IPS-NIHi11 (cell line): ENCODE measurements at places on chromosomes 3 and 15.

DNA sequence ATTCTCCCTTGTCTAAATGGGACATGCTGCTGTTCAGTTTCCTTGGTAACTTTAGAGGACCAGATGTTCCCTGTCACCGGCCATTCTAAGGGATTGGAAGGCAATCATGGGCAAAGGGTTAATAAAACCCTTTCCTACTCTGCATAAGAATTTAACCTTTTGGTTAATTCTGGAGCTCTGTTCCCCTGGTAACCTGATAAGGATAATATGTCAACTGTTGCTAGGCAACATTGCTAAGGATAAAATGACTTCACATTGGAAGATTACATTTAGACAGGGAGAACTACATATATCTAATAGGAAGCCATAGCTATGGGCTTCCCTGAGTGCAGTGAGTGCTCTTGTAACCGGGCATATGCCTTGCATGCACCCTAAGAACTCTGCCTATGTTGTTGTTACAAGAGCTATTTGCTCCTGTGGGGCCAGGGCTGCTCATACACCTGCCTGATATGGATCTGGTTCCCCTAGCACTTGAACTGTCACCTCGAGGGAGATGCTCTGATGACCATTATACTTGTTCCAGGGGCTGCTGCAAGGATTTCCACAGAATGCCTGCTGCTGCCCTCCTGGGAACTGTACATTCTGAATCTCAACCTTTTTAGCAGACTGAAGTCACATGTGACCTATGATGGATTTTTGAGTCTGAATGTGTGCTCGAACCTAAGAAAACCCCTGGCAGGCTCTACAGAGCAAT, 326.3 kb upstream of the PDZRN3 start:
- DNase-seq = no peak

GRCh38 chr15:60682115-60682514, 203.2 kb upstream of the ICE2 start:
- no peak for DNase-seq

- DNase-seq = no peak
Measured at GRCh38 chr3:70631716-70632307, 319.4 kb upstream of the MDFIC2 start.

DNA sequence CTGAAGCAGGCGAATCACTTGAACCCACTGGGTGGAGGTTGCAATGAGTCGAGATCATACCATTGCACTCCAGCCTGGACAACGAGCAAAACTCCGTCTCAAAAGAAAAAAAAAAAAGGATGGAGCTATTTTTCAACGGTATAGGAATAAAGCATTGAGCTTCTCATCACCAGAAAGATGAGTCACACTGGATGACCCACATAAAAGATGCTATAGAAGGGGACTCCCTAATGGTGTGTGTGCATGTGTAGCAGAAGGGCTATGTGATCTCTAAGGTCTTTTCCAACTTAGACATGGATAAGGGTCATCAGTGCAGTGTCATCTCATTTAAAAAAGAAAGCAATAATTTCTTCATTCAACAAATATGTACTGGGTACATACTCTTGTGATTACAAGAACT, 476.0 kb downstream of the MFSD1 start:
- DNase-seq = no peak

DNA sequence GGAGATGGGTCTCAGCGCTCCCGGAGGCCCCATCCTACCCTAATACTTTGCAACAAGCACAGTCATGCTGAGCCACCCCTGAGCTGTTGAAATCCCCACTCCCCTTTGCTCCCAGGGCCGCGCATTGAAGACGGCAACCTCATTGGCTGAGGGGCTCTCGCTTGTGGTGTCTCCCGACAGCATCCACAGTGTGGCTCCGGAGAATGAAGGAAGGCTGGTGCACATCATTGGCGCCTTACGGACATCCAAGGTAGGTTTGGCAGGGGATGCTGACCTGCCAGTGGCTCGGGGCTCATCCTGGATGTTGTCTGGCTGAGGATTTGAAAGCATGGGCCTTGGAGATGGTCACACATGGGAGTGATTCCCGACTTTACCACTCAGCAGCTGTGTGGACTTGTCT, 5.9 kb downstream of the TMEM43 start:
- no peak for DNase-seq

DNA sequence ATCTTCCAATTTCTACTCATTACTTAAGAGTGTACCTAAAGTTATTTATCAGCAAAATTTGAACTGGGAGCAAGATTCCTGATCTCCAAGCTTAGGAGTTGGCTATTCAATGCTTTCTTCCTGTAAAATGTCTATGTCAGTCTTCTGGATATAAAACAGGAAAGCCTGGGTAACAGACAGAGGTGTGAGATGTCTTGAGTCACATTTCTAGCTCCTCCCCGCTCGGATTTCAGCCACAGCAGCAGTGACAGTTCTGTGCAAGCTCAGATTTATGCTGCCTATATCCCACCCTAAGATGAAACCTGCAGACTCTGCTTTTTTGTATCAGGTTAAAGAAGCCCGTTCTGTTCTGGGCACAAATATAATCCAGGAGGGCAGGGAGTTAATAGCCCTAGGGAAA, 2.1 kb upstream of the ARMC8 start:
- DNase-seq = no peak

GRCh38 chr3:146881356-146881755, 276.2 kb upstream of the PLSCR5 start:
- DNase-seq = no peak

GRCh38 chr15:36432161-36432560, 147.3 kb upstream of the CDIN1 start:
- DNase-seq = no peak
